Fibroblast of upper back skin (primary cell): ENCODE measurements at places on chromosomes 1 and 21.
A peak's percentile ranks its signal among the peaks of the same experiment; 100 is the strongest.

DNA sequence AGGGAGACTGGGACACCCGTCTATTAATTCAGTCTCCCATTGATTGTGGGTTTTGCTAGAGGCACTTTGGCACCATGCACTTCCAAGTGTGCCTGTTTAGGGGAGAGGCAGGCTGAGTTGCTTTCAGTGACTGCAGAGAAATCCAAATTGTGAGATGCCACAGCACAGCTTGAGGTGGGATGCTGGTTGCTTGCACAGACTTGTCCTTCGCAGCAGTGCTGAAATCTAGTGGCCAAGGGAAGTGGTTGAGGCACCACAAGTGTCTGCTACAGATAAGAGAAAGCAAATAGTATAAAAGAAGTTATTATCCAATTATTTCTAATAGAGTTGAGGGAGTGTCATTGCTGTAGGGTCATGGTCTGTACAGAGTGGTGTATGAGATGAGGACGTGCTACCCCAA, 40.0 kb upstream of the APP start:
- no peak for DNase-seq

DNA sequence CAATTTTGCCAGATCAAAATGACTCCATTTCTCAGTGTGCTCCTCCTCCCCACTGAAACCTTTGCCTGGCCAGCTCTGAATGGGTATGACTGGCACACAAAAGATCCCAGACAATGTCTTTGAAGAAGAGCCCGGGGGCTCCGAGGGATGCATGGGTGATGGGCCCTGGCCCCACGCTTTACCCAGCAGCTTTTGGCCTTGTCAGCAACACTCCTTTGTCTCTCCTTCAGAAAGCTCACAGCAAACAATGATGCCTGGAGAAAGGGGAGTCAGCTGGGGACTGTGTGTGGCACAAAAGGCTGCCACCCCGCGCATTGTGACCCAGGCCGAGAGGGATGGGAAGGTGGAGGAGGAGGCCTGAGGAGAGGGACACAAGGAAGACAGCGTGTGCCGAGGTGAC, 45.9 kb downstream of the PLXNA2 start:
- no peak for DNase-seq

DNA sequence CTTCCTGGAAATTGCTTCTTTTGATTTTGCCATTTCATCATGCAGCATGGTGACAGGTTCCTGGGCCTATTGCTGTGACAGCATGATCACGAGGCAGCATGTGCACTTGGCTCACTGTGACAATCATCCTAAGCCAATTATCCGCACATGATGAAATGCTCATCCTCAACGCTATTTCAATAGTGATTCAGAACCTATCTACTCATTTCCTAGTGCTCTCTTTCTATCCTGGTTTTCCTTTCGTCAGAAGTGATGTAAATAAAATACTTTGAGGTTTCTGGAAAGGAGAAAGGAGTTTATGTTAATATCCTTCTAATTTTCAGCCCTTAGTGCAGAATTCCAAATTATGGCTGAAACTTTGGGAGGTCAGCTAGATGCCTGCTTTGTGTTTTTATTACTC, 110.6 kb upstream of the ADAMTS5 start:
- DNase-seq, result no peak

- DNase-seq, result no peak
These were observed 554 bp downstream of the EVA1C start for GRCh38 chr21:32413015-32413504.

GRCh38 chr1:48181669-48182367, 40.7 kb upstream of the SLC5A9 start:
- no peak for DNase-seq

GRCh38 chr1:175969231-175969630, 225.8 kb upstream of the TNR start:
- no peak for DNase-seq

DNA sequence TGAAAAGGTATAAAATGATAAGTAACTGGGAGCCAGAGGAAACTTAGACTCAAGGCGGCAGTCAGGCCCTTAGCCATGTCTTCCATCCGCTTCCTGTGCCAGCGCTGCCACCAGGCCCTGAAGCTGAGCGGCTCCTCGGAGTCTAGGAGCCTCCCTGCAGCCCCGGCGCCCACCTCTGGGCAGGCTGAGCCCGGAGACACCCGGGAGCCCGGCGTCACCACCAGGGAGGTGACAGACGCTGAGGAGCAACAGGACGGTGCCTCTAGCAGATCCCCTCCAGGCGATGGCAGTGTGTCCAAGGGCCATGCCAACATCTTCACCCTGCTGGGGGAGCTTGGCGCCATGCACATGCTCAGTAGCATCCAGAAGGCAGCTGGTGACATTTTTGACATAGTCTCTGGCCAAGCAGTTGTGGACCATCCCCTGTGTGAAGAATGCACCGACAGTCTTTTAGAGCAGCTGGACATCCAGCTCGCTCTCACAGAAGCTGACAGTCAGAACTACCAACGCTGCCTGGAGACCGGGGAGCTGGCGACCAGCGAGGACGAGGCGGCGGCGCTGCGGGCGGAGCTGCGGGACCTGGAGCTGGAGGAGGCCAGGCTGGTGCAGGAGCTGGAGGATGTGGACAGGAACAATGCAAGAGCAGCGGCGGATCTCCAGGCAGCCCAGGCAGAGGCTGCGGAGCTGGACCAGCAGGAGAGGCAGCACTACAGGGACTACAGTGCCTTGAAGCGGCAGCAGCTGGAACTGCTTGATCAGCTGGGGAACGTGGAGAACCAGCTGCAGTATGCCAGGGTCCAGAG, at the start of gene BECN2:
TSS of gene BECN2 (plus strand) at position 76 of the 803 bp plus-strand sequence. CDS start at position 76, 0 bp downstream.
- no peak for DNase-seq

GRCh38 chr1:70737125-70737524, 310.5 kb downstream of the PTGER3 start:
- DNase-seq, result no peak

- DNase-seq, result peak; percentile 28
These were observed 34.8 kb downstream of the ACOT7 start for GRCh38 chr1:6358757-6359201.

GRCh38 chr1:99348397-99349132, 84.3 kb downstream of the PLPPR4 start:
- no peak for DNase-seq

DNA sequence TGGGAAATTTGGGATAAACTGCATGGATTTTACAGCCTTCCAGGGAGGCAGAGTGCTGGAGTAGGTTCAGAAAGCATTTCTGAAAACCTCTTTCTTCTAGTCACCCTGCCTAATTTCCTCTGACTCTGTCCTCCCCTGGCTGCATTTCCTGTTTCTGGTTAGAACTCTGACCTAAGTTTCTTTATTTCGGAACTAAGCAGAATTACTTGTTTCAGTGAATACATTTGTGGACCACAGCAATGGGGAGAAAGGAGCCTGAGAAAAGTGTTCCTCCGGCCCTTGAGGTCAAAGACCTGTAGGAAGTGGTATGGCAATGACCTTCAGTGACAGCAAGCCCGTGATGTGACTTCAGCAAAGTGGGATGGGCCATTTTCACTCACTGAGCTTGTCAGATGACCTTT, 173.4 kb upstream of the RUNX1 start:
- no peak for DNase-seq

- peak; percentile 29 for DNase-seq
These were observed 180.3 kb upstream of the C8B start for GRCh38 chr1:57146100-57146499.

DNA sequence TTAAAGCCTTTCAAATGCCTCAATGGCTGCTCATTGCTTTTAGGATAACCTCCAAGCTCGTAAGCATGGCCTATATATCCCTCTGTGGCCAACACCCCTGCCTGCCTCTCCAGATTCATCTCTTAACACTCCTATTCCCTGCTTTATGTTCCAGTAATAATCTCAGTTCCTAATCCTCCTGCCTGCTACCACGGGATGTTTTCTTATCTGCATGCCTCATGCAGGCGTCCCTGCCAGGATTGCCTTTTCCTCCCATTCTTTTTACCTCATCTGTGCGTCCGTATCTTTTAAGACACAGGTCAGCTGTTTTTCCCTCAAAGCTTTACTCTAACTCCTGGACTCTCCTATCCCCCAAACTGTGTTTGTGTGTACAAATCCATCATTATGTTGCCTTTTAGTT, 36.1 kb downstream of the ZBTB40 start:
- DNase-seq, result no peak

DNA sequence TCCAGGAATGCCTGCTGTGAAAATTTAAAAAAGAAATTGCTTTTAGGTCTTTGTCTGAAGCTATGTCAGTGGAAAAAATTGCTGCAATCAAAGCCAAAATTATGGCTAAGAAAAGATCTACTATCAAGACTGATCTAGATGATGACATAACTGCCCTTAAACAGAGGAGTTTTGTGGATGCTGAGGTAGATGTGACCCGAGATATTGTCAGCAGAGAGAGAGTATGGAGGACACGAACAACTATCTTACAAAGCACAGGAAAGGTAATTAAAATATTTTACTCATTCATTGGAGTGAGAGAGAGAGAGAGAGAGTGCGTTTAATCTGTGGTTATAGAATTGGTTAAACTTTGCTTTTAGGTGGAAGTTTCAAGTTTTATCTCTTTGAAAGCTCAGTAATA, 20.0 kb downstream of the CDC73 start:
- no peak for DNase-seq

GRCh38 chr1:160400223-160400645, at the start of gene VANGL2:
Gene VANGL2 (plus strand): TSS chr1:160400564. CDS start chr1:160415838, 15,274 bp downstream.
- peak; percentile 75 for DNase-seq

GRCh38 chr21:35833991-35834390, 226.3 kb downstream of the SETD4 start:
- no peak for DNase-seq

DNA sequence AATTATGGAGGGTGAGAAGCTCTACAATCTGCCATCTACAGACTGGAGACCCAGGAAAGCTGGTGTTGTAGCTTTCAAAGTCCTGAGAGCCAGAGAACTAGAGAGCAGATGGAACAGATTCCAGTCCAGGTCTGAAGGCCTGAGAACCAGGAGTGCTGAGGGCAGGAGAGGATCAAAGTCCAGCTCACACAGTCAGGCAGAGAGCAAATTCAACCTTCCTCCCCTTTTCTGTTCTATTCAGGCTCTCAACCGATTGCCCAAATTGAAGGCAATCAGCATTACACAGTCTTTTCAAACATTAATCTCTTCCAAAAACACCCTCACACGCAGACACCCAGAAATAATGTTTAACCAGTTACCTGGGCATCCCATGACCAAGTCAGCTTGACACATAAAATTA, 2.5 kb upstream of the TMPRSS2 start:
- DNase-seq, result no peak

- DNase-seq, result peak; percentile 68
These were observed 111.1 kb downstream of the NAV1 start for GRCh38 chr1:201649761-201650622.

DNA sequence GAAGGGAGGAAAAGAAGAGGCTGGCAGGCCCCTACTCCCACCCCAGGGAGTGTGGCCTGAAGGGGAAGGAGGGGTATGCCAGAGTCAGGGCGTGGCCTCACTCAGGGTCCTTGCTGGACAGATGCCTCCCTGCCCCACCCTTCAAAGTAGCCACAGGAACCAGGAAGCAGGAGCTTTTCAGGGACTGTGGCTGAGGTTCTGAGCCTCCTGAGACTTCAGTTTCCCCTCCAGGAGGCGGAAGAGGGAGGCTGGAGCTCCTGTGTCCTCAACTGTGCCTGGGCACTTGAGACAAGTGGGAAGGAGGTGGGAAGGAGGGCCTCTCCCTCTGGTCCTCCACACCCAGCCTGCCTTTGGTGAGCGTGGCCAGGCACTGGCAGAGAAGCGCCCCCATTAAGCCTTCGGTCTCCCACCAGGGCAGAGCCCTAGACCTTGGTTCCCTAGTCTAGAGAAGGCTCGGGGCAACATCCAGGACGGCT, 5.3 kb downstream of the CELSR2 start:
- DNase-seq, result no peak

DNA sequence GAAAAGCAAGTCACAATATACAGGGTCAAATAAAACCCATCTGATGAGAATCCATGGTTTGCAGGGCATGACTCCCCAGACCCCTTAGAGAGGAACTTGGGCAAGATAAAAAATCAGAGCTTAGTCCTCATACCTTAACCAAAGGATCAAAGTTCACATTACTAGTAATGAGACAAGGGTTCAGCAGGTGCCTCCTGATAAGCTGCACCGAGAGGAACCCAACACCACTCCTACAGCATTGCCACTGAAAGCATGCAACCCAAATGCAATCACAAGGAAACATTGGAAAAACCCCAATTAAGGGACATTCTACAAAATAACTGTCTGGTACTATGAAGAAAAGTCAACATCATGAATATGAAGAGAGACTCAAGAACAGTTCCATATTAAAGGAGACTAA, 29.7 kb downstream of the CCDC185 start:
- DNase-seq, result no peak

DNA sequence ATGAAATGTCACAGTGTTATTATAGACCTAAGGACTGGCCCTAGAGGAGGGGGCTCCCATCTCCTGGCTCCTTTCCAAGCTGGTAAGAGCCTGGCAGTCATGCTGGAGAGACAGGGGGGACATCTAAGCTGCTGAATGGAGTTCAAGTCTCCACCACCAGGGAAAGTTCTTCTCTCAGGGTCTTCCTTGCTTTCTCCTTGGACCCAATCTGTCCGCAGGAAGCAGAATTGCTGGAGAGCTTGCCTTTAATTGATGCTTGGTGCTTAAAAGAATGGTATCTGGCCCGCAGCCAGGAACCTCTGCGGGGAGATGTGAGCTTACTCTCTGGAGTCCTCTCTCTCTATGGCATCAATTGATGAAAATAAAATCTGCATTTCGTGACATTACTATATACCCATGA, 25.1 kb downstream of the IRF2BP2 start:
- peak; percentile 68 for DNase-seq

- DNase-seq, result peak; percentile 23
These were observed 59.3 kb downstream of the H3-3A start for GRCh38 chr1:226121587-226122400.

GRCh38 chr1:26283871-26284596, 4.1 kb downstream of the SH3BGRL3 start:
- no peak for DNase-seq

- no peak for DNase-seq
These were observed 730 bp downstream of the NOS1AP start for GRCh38 chr1:162070094-162070748.

- DNase-seq, result peak; percentile 18
These were observed 12.4 kb downstream of the SAMSN1 start for GRCh38 chr21:14533499-14534428.

GRCh38 chr1:157985473-157985872, 8.0 kb upstream of the KIRREL1 start:
- DNase-seq, result no peak

- no peak for DNase-seq
These were observed 71.4 kb downstream of the SLC44A5 start for GRCh38 chr1:75539230-75540116.

GRCh38 chr1:47755101-47755990, 241.8 kb downstream of the TRABD2B start:
- no peak for DNase-seq

DNA sequence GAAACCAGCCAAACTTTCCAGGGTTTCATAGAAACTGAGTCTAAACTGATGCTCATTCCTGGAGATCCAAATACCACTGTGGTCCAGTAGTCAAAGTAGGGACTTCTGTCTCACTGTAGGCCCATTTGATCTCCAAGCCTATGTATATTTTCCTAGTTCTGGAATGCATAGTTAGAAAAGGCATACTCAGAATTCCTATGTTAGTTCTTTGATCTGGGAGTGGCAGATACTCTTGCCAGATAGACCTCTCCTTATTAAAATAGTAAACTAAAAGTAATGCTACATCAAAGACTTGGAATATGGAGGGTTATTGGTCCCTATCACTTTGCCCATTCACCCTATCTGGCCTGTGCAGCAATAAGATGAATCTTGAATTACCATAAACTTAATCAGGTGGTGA, 10.4 kb upstream of the SGIP1 start:
- peak; percentile 41 for DNase-seq

GRCh38 chr1:32215629-32216480, 6.3 kb downstream of the TMEM234 start:
- peak; percentile 61 for DNase-seq

GRCh38 chr1:205626216-205626615, 5.6 kb downstream of the ELK4 start:
- no peak for DNase-seq

GRCh38 chr1:12610305-12610935, 7.6 kb downstream of the DHRS3 start:
- DNase-seq, result peak; percentile 80
